Stimulated activated CD4-positive, alpha-beta T cell treated with anti-CD3 and anti-CD28 coated beads, Interleukin-4, amount 100 ng/mL, for 48 hours (primary cell): ENCODE measurements at places on chromosomes 2 and 18.

- DNase-seq: no peak
Observed at GRCh38 chr2:160482673-160483072, 10.9 kb downstream of the RBMS1 start.

DNA sequence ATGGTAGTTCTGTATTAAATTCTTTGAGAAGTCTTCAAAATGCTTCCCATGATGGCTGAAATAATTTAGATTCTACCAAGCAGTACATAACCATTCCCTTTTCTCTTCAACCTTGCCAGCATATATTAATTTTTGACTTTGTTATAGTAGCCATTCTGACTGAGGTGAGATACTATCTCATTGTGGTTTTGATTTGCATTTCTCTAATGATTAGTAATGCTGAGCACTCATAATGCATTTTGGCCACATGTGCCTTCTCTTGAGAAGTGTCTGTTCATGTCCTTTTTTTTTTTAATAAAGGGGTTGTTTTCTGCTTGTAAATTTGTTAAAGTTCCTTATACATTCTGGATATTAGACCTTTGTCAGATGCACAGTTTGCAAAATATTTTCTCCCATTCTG lies 173.9 kb downstream of the CALCRL start:
- no peak for DNase-seq

DNA sequence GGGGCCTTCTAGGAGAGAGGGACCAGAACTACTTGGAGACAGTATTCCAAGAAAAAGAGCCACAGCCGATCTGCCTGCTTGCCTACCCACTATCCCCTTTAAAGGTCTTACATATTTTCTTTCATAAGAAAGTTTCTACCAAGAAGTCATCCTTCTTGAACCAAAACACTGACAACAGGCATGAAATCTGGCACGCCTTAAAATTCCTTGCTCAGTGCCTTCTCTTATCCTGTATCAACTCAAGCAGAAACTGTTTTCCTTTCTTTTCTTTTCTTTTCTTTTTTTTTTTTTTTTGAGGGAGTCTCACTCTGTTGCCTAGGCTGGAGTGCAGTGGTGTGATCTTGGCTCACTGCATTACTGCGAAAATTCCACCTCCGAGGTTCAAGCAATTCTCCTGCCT lies 48.3 kb upstream of the ZFP36L2 start:
- DNase-seq: no peak

DNA sequence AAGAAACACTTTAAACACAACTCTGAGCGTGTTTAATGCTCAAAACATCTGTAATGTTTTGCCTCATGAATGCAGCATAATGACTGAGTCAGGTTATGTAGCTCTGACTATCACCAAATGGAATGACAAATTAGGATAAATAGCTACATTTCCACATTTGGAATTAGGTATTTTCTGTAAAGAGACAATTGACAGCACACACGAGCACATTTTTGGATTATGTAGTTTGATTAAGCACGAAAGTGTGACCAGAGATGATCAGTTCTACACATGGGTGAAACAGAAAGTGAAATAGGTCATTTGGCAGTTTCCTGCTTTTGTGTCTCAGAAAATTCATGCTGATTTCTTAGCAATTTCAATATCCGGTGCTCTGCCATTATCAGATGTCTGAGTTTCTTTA lies 29.0 kb downstream of the LPIN1 start:
- no peak for DNase-seq

DNA sequence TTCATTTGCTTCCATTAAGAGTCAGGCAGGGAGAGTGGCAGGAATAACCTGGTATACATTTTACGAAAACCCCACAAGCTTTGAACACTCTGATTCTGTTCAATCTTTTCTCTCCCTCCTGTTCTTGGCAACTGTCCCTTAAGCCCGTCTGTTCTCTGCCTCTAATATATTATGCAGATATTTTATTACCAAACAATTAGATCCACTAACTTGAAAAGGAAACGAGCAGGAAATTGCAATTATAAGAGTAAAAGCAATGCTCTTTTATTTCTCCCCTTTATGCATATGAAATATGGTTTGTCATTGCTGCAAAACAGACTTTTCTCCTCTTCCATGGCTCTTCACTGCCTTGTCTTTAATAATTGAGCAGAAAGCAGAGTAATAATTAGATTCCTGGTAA lies 149.1 kb upstream of the CELF4 start:
- no peak for DNase-seq

DNA sequence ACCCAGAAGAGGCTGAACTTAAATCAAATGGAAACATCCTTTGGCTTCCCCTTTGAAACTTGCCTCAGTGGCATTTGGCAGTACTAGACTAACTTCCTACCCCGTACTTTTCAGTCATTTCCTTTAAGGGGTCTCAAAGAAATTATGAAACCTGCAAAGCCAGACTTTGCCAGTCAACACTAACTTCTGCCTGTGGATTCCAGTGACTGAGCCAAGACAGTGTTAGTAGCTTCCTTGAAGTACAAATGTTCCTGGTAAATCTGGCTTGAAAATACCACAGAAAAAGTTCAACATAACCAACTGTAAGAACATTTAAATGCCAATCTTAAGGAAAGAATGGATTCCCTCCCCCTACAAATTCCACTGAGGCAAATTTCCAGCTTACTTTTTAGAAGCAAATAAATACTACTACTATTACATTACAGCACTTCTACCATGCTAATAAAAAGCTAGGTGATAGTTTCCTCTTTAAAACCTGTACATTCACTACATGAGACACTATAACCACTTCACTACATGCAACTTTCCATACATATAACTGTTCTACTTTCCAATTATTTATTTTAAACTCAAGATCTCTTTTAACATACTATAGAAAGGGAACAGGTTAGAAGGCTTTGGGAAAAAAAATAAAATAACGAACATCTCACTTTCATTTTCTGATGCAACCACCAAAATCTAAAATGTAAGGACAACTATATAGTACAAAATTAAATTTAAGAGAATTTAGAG lies 2.4 kb downstream of the PELI1 start:
- DNase-seq: no peak

GRCh38 chr2:54652540-54652939 lies 70.9 kb upstream of the EML6 start:
- no peak for DNase-seq

- no peak for DNase-seq
Observed at GRCh38 chr2:107777974-107778373, 48.7 kb upstream of the RGPD4 start.

DNA sequence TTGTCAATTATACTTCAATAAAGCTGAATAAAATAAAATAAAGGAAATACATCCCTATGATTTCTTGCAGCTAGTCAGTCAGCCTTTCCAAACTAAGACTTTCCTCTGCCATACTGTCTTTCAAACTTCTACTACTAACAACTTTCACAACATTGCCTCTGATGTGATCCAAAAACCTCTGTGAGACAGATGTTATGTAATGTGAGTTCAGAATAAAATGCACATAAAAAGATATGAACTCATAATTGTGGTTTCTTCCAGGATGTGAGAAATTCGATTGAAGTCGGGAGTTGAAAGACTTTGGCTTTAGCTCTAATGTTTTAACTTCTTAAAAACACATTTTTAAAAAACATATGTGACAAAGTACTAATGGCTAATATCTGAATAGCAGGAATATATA lies 98.7 kb downstream of the PIGN start:
- DNase-seq: no peak

- DNase-seq: no peak
Observed at GRCh38 chr2:54676656-54677055, 46.8 kb upstream of the EML6 start.

DNA sequence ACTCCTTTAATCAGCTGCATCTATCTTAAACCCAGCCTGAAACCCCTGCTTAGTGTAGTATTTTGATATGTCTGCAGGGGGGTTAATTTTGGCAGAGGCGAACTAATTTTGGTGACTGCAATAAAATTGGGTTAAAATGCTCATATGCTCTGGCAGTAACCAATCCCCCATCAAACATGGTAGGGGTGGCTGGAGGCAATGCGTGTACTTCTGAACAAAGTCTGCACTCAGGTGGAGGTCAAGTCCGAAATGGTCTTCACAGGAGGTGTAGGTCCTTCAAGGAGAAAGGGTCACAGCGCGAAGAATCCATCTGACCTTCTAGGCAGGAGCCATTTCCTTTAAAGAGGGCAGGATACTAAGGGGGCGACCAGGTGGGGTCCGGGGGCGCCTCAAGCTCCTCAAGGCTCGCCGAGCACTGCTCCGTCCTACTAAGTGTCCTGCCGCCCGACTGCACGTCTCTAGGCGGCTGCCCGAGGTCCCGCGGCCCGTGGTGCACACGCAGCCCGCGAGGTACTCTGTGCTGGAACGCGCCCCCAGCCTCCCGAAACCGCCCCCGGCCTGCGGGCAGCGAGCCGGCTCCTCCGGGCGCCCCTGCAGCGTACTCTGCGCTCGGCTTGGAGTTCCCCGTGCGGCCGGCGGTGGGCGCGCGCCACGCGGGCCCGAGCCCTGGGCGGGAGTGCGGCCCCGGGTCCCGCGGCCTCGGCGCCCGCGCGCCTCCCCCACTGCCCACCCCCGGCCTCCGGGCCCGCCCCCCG lies 1.7 kb upstream of the LDLRAD4 start:
- peak; percentile 42 for DNase-seq

DNA sequence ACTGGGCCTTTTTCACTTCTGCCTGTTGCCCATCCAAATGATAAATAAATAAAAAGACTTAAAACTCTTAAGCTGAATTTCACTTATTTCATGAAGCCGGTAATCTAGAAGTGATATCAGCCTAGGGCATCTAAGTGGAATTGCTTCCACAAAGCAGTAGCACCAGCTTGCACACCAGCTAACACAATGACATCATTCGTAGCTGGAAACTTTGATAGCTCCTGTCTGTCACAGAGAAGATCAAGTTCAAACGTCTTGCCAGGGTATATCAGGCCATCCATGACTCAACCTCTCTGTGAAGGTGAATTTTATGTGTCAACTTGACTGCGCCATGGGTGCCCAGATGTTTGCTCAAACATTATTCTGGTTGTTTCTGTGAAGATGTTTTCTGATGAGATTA lies 161.7 kb upstream of the MYT1L start:
- DNase-seq: no peak

- no peak for DNase-seq
Observed at GRCh38 chr2:179137200-179137759, 87.3 kb upstream of the CCDC141 start.

- DNase-seq: no peak
Observed at GRCh38 chr18:59353079-59353680, 5.9 kb downstream of the LMAN1 start.

- DNase-seq: no peak
Observed at GRCh38 chr2:194750926-194751325, 906.1 kb upstream of the SLC39A10 start.

DNA sequence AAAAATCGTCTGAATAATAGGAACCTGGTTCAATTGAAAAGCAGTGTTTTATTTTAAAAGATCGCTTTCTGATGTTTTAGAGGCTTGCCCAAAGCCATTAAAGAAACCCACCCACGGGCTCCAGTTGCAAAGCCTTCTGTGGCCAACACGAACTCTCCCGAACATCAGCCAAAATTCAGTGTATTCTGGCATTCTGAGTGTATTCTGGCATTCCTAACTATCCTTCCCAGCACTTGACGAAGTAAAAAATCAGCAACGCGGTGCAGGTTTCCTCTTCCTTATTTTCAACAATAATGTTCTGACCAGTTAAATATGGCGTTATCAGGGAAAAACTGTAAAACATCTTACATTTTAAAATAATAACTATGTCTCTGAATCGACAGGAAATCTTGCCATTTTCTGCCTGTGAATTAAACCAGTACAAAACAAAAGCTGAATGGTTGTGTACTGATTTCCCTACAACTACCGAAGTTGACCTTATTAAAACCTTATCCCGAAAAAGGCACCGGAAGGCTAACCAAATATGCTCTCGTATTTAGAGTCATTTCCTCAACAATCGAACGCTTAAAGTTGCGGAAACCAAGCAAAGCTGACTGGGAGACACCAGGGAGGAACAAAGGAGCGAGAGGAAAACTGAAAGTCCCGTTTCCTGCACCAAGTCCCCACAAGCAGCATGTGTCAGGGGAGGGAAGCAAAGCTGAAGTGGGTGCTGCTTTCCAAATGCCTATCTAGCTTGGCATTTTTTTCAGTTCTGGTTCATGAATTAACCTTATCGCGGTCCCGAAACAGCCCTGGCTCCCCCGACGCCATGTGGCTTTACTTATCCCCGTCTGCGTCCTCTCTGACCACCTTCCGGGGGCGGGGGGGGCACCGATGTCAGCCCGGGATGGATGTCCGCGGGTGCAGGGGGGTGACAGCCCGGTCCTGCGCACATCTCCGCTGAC lies 44.3 kb downstream of the ZNF516 start:
- peak; percentile 12 for DNase-seq

GRCh38 chr2:73897934-73898333 lies 5.1 kb downstream of the ACTG2 start:
- DNase-seq: no peak

DNA sequence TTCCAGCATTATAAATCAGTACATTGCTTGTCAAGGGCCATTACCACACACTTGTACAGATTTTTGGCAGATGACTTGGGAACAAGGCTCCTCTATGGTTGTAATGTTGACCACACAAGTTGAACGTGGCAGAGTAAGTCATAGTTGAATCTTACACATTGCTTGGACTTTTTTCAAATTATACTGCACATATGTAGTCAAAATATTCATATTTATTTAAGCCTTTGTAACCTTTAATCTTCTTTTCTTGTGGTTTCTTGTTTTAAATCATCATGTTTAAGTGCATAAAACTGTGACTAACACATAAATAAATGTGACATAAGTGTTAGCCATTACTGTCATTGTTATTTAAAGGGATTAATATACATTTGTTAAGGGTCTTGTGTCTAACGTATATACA lies 52.1 kb upstream of the EPB41L5 start:
- no peak for DNase-seq

- DNase-seq: no peak
Observed at GRCh38 chr18:66916834-66917233, 312.9 kb upstream of the CDH19 start.

DNA sequence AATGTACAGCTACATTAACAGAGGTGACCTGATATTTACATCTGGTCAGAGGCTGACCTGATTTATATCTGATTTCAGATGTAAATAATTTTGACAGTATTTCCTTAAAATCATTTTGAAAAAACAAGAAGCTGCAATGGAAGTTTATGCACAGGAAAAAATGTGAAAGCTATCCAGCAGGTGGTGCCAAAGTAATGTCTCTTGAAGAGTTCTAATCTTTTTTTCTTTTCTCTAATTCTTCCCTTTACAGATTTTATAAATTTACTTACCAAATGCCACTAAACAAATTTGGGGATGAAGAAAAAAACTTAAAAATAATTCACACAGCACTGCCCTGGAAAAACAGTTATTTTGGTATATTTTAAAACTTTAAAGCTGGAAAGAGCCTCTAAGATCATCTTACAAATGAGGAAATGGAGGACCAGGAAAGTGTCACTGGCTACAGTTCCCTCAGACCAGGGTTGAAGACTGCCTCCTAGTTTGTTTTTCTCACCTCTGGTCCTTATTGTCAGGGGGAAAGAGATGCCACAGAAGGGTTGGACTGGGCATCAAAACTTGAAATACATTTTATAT lies 16.4 kb upstream of the FBLN7 start:
- DNase-seq: peak; percentile 19

DNA sequence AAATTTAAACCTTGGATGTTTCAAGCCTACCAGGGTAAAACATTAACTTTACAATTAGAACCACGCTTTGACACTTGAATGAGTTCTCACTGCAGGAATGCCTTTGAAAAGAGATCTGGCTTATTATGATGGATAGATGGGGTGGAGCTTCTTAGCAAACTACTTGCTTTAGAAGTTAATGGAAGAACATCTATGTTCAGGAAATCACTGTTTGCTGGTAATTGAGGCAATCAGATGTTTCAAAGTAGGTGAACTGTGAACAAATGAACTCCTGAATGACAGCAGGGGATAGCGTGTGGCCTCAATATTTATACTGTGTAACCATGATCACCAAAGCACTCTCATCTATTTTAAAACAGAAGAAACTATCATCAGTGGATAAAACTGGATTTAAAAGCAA lies 383.6 kb downstream of the PIK3C3 start:
- DNase-seq: no peak
